CD4-positive, alpha-beta T cell treated with Interleukin-4 for 1 hour (primary cell): ENCODE measurements at places on chromosomes 11 and 22.

DNA sequence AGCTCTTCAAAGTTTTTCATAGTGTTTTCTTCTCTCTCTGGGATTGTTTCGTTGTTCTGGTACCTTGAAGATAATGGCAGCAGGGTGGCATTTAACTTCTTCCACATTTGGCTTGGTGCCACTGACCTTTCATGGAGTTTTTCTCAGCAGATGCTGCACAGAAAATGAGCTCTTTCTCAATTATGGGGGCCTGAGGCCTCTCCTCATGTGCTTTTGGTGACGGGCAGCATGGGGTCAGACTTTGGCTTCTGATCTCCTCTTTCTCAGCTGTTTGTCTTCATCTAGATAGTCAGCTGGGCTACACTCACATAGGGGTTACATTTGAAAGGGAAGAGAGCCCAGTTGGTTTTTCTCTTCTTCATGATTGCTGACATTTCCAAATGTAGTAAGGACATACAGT lies 76.3 kb downstream of the FAT3 start:
- no peak for DNase-seq

DNA sequence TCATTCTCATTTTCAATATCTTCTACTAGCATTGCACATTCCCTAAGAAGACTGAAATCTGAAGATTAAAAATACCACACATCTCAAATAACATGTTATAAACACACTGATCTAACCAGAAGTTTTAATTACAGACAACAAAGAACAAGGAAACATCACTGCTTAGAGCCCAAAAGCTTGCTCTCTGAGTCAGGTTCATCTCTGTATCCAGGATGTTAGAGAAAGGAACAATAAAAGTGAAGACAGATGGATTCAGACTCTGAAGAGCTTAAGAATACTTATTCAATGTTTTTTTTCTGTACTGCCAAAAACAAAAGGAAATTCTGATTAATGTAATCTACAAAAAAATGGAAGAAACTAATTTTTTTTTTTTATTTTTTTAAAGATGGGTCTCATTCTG lies 16.5 kb downstream of the RDX start:
- no peak for DNase-seq

GRCh38 chr11:47905358-47906059 lies 57.4 kb upstream of the NUP160 start:
- DNase-seq: no peak

DNA sequence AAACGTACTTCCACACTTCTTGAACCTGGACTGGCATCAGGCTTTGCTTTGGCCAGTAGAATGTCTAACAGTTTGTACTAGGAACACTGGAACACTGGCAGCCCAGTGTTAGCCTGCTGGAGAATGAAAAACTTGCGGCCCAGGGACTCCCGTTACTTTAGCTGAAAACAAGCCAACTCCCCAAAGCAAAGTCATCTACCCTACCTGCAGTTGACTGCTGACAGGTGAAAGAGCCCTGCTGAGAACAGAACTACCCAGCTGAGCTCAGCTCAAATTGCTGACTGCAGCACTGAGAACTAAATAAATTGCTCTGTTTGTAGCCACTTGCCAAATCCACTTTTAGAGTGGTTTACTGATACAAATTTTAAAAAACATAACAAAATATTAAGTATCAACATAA lies 342.5 kb downstream of the LRRC4C start:
- no peak for DNase-seq

GRCh38 chr11:64789331-64790204 lies 11.2 kb upstream of the SF1 start:
- DNase-seq: no peak

DNA sequence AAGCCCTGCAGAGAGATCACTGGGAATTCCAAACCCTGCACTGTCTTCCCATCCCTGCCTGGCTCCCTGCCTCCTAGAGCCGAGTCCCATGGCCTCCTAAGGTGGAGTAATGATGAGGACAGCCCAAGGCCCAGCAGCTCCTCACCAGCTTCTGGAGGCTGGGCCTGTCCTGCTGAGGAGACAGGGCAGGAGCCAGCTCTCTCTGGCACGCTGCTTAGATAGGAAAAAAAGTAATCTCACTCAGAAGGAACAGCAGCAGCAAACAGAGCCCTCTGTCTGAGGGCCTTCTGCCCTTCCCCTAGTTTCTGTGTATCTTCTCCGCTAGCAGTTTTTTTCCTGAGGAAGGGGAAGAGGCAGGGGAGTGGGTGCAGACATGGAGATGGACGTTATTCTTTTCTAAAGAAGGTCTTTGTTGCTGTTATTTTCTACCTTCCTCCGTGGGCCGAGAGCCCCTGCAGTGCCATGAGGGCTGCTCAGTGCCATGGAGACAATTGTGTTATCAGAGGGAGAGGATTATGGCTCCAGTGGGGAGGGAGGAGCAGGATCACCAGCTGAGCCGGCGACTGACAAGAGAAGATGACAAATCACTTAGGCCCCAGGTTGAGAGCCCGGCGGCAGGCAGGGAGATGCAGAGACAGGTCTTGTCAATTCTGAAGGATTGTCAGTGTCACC lies 315.3 kb downstream of the BUD13 start:
- no peak for DNase-seq

- DNase-seq: no peak
Observed at GRCh38 chr11:77381729-77382665, 80.5 kb upstream of the GDPD4 start.

DNA sequence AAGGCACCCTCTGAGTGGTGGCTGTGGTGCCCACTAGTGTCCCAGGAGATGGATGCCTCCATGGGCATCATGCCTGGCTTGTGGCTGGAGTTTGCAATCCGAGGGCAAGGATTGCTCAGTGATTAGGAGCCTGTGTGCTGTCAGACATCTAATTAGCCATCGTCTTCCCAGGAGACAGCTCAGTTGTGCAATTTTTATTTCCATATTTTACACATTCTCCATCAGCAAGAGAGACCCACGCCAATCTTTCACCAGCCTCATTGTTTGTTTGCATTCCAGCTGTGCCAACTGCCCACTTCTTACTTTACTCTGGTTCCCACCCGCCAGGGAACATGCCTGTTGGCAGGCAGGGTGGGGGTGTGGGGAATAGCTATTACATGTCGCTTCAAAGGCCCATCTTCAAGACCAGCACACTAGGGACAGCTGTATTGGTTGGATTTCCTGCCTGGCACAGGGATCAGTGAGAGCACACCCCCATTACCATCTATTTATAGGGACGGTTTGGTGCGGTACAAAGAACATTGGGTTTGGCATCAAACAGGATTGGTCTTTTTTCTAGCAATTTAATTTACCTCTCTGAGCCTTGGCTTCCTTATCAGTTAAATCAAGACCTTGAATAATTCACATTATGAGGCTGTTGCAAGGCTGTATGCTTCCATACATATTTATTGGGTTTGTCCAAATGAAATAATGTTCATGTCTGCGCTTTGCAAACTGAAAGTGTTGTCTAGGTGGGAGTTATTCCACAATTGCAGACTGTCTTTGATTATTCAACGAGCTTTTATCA lies 80.7 kb upstream of the NAV2 start:
- DNase-seq: no peak

DNA sequence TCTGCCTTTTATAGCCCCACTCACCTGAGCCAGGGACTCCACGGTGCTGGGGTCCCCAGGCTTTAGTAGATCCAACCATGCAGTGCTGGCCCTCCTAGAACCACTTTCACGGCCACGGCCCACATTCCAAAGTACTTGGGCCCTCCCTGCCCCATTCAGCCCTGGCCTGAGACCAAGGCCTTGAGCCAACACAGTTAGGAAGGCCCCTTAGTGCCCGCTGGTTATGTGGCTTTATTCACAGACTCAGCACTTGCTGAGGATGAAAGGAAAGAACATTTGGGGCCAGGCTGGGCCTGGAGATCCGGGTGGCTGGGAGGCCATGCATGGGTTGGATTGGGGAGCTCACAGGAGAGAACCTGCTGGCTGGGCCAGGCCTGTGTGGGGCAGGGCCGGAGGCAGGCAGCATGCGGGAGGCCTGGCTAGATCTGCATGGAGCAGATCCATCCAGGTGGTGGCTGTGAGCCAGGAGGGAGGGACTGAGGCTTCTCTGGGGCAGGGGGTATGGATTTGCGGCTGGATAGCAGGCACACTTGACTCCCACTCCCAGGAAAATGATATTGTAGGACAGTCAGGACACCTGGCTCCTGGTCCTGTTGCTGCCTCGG lies 12.6 kb downstream of the CHRM1 start:
- no peak for DNase-seq

DNA sequence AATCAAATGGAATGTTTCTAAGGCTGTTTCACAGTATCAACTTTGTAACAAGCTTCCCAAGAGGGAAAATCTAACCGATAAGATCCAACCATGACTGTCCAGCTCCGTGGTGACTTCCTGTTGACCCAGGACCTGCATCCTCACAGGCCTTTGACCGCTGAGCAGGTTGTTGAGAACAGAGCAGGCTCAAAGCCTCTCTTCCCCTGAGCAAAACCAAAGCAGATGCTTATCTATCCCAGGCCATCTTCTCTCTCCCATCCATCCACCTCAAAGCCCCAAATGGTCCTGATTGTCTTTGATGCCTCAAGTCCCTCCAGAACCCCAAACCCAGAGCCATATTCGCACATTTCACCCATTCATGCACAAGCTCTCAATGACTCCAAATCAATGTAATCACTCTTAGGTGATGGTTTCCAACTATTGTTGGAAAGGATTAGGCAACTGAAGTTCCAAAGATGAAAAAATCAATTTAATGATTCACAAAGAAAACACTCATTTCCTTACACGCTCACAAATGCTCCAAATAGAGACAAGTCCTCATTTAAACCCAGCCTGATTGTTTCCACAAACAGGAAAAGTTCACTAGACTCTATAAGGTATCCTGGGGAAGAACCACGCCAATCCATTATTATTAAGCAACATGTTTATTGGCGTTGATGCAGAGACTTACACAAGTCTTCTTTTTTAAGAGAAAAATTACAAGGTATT lies 48.7 kb downstream of the C11orf58 start:
- DNase-seq: no peak

GRCh38 chr22:43325176-43325575 lies 18.0 kb downstream of the SCUBE1 start:
- DNase-seq: no peak

DNA sequence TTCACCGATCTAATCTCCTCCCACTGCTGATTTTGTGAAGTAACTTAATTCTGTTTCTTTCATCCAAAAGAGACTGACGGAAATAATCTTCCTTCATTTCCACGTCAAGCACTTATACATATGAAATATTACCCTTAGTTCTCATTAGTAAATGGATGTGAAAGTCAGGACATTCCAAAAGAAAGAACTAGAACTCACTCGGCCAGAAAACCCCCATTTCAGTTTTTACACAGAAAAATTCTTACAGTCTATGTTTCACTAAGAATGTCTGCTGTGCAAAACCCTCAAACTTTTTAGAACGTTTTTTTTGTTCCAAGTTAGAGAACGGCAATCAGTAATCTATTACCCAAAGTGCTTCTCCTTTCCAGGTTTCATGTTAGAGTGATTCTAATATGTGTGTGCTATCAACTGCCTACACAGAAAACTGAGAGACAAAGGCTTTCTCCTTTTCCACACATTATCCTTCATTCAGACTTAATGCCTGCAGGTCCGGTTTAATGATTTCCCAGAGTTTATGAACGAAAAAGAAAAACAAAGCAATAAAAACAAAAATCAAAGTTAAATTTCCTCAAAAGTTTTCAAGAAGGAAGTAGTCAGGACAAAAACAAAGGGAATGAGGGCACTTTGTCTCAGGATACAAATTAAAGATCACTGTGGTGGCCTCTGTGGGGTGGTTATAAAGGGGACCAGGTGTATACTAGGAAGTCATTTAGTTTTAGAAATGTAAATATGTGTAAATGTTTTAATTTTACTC lies 11.3 kb upstream of the SESN3 start:
- no peak for DNase-seq

DNA sequence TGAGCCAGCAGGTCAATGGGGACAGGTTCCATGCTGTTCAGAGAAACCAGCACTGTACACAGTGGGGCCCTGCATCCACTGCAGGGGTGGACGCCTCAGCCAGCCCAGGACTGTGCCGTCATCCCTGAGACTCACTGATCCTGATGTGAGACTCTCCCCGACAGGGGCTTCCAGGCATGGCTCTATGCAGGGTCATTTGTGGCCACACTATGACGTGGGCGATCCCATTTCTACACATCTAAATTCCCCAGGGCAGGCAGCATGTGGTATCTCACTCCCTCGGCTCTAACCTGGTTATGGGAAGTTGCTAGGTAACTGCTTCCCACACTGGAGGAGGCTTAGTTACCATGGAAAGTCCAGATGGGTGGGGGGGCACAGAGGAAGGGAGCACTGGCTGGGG lies 14.2 kb upstream of the FAM83F start:
- no peak for DNase-seq

GRCh38 chr11:93194673-93195291 lies 3.0 kb downstream of the SLC36A4 start:
- no peak for DNase-seq

GRCh38 chr11:68509066-68509465 lies 48.5 kb downstream of the PPP6R3 start:
- DNase-seq: no peak

DNA sequence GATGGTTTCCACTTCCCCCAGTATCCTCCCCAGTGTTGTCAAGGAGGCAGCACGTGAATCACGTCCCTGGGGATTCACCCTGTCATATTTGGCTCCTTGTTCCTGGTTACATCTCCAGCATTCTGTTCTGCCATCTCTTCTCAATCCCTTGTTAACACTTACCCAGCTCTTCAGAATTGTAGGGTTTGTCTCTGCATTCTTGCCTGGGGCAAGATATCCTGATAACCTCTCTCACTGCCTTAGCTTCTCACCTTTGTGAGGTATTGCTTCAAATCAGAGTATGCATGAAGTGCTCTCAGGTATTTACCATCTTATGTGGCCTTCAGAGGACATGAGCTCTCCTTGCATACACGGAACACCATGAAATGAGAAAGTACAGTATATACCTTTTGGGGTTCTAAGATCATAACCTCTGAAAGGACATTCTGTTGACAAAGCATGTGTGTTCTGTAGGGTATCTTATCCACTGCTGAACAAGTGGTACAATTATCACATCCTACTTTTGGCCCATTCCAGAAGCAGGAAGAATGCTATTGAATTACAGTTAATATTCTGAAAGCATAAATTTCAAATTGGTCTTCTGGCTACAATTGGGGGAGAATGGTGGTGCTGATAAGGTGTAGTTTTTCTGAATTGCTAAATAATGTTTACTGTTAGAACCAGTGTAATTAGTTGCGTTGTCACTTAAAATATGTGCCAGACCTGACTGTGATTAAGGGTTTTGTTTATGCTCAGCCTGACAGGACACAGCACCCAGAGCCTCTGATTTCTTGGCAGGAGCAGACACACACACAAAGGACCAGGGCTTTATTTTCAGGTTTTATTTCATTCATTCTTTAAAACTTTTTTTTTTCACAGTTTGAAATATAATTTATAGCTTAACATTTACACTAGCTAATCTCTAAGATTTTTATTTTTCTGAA lies 32.7 kb downstream of the VSTM5 start:
- no peak for DNase-seq

DNA sequence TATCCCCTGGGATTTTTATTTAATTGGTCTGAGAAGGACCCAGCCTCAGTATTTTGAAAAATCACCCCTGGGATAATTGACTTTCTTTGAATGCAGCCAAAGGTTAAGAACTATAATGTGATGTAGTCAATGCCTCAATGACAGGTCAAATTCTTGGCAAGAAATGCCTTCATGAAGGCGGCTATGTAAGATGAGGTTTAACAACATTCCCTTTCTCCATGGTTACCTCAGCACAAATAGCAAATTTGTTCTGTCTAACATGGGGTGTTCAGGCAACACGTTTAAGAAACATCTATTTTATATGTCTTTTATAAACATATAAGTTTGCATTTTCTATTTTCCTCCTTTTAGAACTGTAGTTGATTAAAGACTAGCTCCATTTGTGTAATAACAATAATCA lies 5.3 kb downstream of the SLN start:
- no peak for DNase-seq

- DNase-seq: no peak
Observed at GRCh38 chr11:22634897-22635629, 9.4 kb upstream of the FANCF start.

- DNase-seq: no peak
Observed at GRCh38 chr11:35355102-35355749, 64.1 kb downstream of the SLC1A2 start.
